Activated CD4-positive, alpha-beta T cell treated with anti-CD3 and anti-CD28 coated beads, Interleukin-2, amount 10 ng/mL, durations not matched to agents 7 days and 5 days (primary cell): ENCODE measurements at places on chromosomes 2 and 18. TPM values are rescaled to one million over a fixed set of nuclear protein-coding genes. Genes with fewer than 3 reads are reported as not detected.

KDM3A gene
- 86.1 TPM for total RNA-seq

IL37 gene
- not detected for total RNA-seq

DNA sequence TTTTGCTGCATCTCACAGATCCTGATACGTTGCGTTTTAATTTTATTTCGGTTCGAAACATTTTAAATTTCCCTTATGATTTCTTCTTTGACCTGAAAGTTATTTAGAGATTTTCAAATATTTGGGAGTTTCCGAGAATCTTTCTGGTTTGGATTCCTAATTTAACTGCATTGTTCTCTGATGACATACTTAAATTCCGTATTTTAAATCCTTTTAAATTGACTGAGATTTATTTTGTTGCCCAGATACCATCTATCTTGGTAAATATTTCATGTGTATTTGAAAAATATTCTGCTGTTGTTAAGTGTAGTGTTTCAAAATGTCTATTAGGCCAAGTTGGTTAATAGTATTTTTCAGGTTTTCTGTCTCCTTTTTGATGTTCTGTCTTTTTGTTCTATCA lies 37.7 kb downstream of the MROH2A start:
- no peak for DNase-seq
- peaks cover 7% of the 10 kb centered on the region for H3K27me3 ChIP-seq
- no peak overlapping the region for H3K4me3 ChIP-seq
- no peaks in the 10 kb centered on the region for H3K36me3 ChIP-seq
- no peak overlapping the region for H3K27ac ChIP-seq
- H3K4me1 ChIP-seq = no peaks in the 10 kb centered on the region

GRCh38 chr2:144503242-144503641 lies 16.7 kb downstream of the ZEB2 start:
- no peaks in the 10 kb centered on the region for H3K4me1 ChIP-seq
- H3K27ac ChIP-seq = no peak overlapping the region
- no peak overlapping the region for H3K4me3 ChIP-seq
- DNase-seq = no peak
- no peaks in the 10 kb centered on the region for H3K36me3 ChIP-seq

TUBA4B gene
- not detected for total RNA-seq

- H3K4me3 ChIP-seq = no peak overlapping the region
- no peak overlapping the region for H3K27ac ChIP-seq
- no peaks in the 10 kb centered on the region for H3K4me1 ChIP-seq
- no peak for DNase-seq
Observed at GRCh38 chr2:80889009-80889408, 584.5 kb upstream of the LRRTM1 start.

CREG2 gene
- 0.52 TPM for total RNA-seq

DNA sequence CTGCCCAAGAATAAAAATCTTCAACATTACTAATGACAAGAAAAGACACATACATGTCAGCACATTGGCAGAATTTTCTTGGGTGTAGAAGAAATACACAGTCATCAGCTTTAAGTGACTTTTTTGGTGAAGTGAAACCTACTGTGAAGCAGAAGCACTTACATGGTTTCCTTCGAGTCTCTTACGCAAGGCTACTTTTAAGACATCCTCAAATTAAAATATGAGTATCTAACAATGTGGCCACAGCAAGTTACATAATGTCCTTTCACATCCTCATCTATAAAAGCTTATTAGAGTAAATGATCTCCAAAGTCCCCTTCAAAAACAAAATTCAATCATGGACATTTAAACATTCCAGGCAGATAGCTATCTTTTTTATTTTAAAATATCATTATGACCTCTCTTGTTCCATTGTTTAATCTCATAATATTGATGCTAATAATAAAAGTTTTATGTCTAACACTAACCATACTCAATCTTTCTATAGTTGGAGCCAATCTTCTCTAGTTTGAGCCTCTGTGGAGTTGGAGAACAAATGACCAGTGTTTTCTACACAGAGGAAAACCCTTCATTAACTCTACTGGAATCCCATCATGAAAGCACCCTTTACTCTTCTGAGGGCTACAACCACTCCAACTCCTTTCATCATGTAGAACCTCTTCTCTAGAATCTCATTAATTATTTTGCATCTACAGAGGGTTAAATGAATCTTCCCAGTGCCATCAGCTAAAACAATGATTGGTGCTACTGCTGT lies 182.2 kb upstream of the ZFP36L2 start:
- H3K4me3 ChIP-seq = no peak overlapping the region
- no peaks in the 10 kb centered on the region for H3K27me3 ChIP-seq
- H3K27ac ChIP-seq = no peak overlapping the region
- no peaks in the 10 kb centered on the region for H3K36me3 ChIP-seq

DNA sequence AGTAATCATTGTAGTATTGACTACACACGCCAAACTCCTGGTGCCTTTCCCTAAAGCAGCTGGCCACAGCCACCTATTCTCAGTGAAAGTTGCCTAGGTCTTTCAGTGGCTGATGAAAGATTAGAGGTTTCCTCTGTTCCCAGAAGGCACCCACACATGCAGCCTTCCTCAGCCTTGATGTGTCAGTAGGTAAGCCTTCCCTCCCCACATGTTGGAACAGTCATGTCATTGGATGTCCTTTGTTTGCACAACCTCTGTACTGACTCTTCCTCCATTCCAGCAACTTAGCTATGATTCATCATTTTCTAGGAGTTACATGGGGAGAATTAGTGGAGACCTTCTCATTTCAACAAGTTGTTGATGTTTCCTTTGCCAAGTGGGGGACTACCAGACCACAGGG lies 630.8 kb upstream of the SLC39A10 start:
- H3K27me3 ChIP-seq = peaks cover 2% of the 10 kb centered on the region
- no peaks in the 10 kb centered on the region for H3K4me1 ChIP-seq
- no peak for DNase-seq
- H3K36me3 ChIP-seq = no peaks in the 10 kb centered on the region
- H3K4me3 ChIP-seq = no peak overlapping the region

DNA sequence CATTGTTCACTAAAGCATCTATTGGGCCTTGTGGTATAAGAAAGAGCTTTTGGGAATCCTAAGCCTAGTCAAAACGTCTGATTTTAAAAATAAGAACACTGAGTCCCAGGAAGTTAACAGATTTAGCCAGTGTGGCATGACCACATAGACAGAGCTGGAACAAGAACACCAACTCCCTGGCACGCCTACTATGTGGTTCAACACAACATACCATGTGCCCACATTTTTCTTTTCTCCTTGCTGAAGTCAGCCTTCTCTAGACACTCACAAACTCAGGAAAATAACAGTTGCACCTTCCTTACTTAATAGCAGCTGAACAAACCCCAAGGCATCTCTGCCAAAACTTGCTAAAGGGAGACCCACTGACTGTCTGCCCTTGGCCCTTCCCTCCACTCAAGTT lies 124.8 kb downstream of the C1D start:
- H3K36me3 ChIP-seq = no peaks in the 10 kb centered on the region
- no peak overlapping the region for H3K27ac ChIP-seq
- DNase-seq = no peak
- H3K4me3 ChIP-seq = no peak overlapping the region
- H3K4me1 ChIP-seq = no peaks in the 10 kb centered on the region

DNA sequence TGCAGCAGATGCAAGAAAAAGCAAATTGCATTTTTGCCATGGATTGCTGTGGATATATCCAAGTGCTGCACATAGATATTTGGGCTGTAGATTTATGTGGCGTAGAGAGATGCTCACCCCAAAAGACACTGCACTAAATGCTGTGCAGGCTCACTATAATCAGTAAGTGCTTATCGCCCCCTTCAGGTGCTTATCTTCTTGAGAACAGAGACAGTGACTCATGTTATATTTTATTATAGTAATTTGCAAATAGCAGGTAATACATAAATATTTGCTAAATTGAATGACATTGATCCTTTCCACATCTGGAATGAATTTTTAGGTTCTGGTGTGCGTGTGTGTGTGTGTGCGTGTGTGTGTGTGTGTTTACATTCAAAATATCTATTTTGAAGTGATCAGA lies 36.8 kb upstream of the PLEKHM3 start:
- H3K27ac ChIP-seq = no peak overlapping the region
- no peaks in the 10 kb centered on the region for H3K4me1 ChIP-seq
- no peaks in the 10 kb centered on the region for H3K36me3 ChIP-seq
- peak; percentile 32 for DNase-seq
- peaks cover 2% of the 10 kb centered on the region for H3K27me3 ChIP-seq
- H3K4me3 ChIP-seq = no peak overlapping the region

PLCD4 gene
- total RNA-seq = 0.15 TPM

GRCh38 chr2:187617905-187618304 lies 63.7 kb upstream of the TFPI start:
- H3K4me1 ChIP-seq = no peaks in the 10 kb centered on the region
- H3K36me3 ChIP-seq = no peaks in the 10 kb centered on the region
- H3K4me3 ChIP-seq = no peak overlapping the region
- no peak overlapping the region for H3K27ac ChIP-seq

GRCh38 chr2:109724533-109725460 lies 69.3 kb upstream of the RGPD5 start:
- no peaks in the 10 kb centered on the region for H3K36me3 ChIP-seq
- H3K27me3 ChIP-seq = peaks cover 3% of the 10 kb centered on the region
- no peak for DNase-seq
- H3K4me1 ChIP-seq = no peaks in the 10 kb centered on the region

C2orf15 gene
- 0.72 TPM for total RNA-seq

CEBPZOS gene
- 38.5 TPM for total RNA-seq

MOCOS gene
- total RNA-seq = 0.17 TPM

GRCh38 chr2:204967199-204967960 lies 422.1 kb downstream of the PARD3B start:
- peaks cover 56% of the 10 kb centered on the region for H3K36me3 ChIP-seq
- peak; percentile 85 for DNase-seq
- peak overlapping the region; percentile 99 for H3K27ac ChIP-seq
- H3K4me3 ChIP-seq = peak overlapping the region; percentile 9
- H3K27me3 ChIP-seq = no peaks in the 10 kb centered on the region

MYCN gene
- total RNA-seq = not detected

GRCh38 chr2:144267239-144267638 lies 252.7 kb downstream of the ZEB2 start:
- H3K27me3 ChIP-seq = no peaks in the 10 kb centered on the region
- no peak for DNase-seq
- no peak overlapping the region for H3K4me3 ChIP-seq

- H3K4me1 ChIP-seq = no peaks in the 10 kb centered on the region
- no peak for DNase-seq
- no peaks in the 10 kb centered on the region for H3K27me3 ChIP-seq
- H3K36me3 ChIP-seq = no peaks in the 10 kb centered on the region
- no peak overlapping the region for H3K27ac ChIP-seq
Observed at GRCh38 chr2:85475799-85476490, 57.4 kb downstream of the SH2D6 start.

SELENOI gene
- total RNA-seq = 29.7 TPM
